ENCODE measurements at places on chromosomes 3 and 15.

DNA sequence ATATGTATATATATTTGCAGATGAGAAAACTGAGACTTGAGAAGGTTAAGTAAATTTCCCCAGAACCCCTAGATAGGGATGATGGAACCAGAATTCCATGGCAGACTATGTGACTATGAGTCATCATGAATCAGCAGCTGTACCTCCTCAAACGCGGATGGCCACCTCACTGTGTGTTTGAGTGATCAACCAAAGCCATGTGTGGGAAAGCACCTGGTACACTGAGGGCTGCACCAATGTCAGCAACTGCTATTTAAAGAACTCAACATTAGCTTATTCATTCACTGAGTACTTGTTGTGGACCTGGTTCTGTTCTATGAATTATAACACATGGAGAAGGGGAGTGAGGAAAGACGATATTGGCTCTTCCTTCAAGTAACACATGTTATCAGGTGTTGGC lies 377.0 kb downstream of the GAP43 start:
- no peak for DNase-seq

DNA sequence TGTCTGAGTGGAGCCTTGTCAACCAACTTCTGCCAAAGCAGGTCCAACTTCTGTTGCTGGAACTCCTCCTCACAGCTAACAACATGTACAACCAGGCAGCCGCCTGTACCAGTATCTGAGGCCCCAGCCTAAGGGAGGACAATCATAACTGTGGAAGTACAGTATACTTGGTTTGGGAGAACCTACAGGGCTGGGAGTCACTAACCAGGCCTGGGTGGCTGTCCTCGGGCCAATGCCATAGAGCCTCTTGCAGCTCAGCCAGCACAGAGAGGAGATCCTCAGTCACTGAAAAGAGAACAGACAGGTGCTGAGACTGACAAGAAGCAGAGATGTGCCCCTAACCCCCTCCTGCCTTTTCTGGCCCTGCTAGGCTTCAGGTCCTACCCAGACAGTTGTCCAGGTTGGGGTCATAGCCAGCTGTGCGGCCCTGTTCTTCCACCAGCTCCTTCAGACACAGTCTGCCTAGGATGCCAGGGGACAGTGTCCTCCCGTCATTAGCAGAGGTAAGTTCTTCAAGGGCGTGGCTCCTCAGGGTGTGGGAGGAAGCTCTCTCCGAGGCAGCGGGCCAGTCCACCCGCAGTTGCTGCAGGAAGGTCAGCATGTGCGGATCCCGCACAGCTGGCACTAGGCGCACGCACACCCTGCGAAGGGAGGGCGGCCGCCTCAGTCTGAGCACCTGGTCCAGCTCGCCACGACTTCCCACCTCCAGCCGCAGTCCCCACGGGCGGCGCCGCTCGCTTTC lies 980 bp downstream of the DALRD3 start:
- DNase-seq = peak; percentile 53

- peak; percentile 89 for DNase-seq
These were observed 13.3 kb downstream of the GRAMD2A start for GRCh38 chr15:72184165-72184811.

- no peak for DNase-seq
These were observed 76.9 kb downstream of the PIK3R4 start for GRCh38 chr3:130669740-130670139.

- no peak for DNase-seq
These were observed 79.1 kb upstream of the EIF1B start for GRCh38 chr3:40230382-40230781.

DNA sequence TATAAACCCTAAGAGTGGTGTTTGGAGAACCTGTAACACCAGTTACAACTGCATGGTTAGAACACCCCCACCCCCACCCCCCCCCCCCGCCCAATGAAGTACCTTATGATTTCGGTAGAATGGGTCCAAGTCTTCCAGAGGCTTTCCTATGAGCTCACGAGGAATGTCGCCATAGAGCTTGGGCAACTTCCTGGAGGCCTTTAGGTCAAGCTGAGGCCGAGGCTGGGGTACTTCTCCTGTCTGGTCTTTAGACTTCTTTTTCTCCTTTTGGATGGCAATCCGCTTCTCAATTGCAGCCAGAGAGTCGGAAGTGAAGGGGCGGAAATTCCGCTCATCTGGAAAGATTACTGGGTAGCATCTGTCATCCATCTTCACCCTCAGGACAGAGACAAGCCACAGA lies 101.8 kb downstream of the SCN11A start:
- no peak for DNase-seq

DNA sequence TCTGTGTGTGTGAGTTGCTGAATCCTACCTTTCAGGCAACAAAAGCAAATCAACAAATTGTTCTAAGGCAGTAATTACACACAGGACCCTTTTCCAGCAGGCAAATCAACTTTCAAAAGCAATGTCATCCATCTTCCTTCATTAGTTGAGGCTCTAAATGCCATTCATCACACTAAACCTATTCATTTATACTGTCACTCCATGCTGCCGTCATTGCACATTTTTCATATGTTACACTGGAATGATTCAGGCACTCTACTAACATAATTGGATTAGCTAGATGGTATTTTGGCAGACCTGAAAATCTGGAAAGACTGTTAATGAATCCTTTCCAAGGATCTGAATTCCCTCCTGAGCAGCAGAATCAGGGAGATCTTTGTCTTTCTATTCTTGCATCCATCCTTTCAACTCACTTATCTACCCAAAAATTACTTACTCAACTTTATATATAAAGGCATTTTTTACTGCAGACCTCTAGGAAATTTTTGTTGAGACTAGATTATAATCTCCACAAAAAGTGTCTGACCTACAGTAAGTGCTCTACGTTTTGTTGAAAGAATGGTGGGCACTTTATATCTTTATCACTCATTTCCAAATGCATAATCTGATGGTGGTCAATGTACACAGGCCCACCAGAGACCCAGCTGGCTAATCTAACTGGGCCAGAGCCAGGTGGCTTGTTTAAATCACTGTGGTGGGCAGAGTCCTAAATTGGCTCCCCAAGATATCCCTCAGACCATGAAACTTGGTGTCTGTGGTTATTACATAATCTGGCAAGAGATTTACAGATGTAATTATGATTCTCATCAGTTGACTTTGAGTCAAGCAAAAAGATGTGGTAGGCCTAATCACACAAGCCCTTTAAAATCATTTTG lies 25.0 kb downstream of the MIX23 start:
- DNase-seq = no peak

DNA sequence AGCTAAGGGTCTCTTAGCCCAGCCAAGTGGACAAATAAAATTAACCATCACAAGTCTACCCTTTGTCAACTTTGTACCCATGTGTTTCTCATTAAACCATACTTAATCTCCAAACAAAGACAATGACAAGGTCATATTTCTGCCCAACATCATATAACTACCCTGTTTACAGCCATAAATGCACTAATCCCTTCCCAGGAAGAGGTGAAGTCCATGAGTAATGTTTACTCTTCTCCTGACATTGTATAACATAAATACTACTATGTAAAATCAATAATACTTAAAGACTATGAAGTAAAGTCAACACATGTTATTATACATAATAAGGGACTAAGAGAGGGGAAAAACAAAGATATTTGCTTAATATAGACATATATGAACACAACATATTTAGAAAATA lies 38.5 kb upstream of the FAN1 start:
- no peak for DNase-seq

- DNase-seq = peak; percentile 94
These were observed 25.8 kb upstream of the ANXA2 start for GRCh38 chr15:60423537-60423936.

DNA sequence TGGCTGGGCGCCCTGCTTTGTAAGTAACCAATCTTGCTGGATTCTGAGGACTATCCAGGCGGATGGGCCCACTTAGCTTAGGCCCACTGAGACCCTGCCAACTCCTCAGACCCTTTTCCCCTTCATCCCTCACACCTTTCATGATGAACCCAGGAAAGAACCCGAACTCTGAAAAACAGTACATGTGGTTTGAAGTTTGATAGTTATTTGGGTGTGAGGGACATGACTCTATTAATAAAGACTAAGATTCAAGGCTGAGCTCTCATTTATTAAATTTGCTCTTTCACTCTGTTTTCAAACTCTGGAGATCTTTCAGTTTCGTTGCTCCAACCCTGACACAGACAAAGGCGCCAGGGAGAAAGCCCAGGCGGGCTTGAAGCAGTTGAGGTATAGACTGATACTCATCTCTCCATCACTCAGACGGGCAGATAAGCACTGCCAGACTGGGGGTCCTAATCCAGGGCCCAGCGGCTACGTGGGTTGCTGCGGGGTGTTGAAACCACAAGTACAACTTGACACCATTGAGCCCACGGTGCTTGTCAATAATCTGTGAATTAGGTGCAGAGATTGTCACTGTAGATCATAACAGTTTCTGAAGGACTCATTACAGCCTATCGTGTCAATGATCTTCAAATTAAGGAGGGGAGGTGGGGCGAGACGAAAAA lies 7.2 kb upstream of the SOX2 start:
- no peak for DNase-seq

GRCh38 chr3:171456765-171457606 lies 3.2 kb downstream of the TNIK start:
- DNase-seq = no peak

- DNase-seq = no peak
These were observed 8.9 kb downstream of the GPR149 start for GRCh38 chr3:154421083-154421482.

GRCh38 chr3:96959901-96960641 lies 145.7 kb downstream of the EPHA6 start:
- DNase-seq = peak; percentile 42

GRCh38 chr15:40911141-40911540 lies 16.9 kb downstream of the VPS18 start:
- DNase-seq = no peak

DNA sequence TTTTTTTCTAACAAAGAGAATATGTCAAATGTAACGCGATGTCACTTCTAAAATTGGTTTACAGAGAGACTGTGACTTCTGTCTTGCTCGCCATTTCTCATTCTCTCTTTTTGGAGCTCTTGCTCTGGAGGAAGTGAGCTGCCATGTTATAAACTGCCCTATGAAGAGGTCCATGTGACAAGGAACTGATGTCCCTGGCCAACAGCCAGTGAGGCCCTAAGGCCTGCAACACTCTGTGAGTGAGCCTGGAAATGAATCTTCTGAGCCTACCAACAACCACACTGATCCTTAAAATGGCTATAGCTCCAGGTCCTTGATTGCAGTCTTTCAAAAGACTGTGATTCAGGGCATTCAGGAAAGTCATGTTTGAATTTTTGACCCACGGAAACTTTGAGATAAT lies 49.9 kb downstream of the NMD3 start:
- no peak for DNase-seq

- no peak for DNase-seq
These were observed 100.6 kb upstream of the IGF1R start for GRCh38 chr15:98547741-98548138.

GRCh38 chr3:190323246-190323626 lies 990 bp upstream of the CLDN1 start:
- peak; percentile 4 for DNase-seq

- DNase-seq = no peak
These were observed 41.2 kb downstream of the KLF13 start for GRCh38 chr15:31367730-31368344.

DNA sequence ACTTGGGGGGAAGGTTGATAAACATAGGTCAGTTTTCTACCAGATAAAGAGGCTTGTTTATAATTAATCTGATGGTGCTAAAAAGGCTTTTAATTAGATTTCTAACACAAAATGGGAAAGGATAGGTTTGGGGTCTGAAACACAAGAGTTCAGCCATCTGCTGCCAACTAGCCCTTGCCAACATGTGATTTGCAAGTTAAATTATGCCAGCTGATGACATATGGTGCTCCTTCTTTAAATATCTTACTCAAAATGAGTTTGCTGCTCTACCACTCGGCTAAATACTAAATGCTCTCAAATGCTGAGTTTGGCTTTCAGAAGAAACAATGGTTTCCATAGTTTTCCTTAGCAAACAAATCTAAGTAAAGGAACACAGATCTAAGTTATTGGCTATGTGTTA lies 557.8 kb upstream of the CCDC54 start:
- DNase-seq = no peak

GRCh38 chr15:66129586-66129985 lies 124.0 kb downstream of the MEGF11 start:
- DNase-seq = no peak

- DNase-seq = no peak
These were observed 32.4 kb downstream of the MEGF11 start for GRCh38 chr15:66221126-66221525.

DNA sequence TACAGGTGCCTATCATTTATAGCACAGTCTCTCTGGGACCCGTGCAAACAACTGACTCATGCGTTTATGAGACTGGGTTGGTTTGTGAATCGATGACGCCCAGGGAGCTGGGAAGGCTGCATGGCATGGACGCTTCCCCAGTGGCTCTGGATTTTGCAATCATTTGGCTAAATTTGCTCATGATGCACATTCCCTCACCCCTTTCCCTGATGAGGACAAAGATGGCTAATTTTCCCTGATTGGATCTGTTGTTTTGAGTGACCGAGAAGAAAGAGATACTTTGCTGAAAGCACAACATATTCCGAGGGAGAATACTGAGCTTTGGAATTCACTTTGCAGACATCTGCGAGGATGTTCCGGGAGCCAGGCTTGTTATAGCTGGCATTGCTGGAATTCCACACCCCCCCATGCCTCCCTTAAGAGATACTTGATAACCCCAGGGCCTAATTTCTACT lies 51.1 kb downstream of the CGNL1 start:
- peak; percentile 91 for DNase-seq

- DNase-seq = no peak
These were observed 308.4 kb downstream of the SQOR start for GRCh38 chr15:45943240-45943639.
